Transverse colon (tissue), 4 donors: ENCODE measurements at places on chromosomes 2 and 18. TPM values are rescaled to one million over a fixed set of nuclear protein-coding genes. Genes with fewer than 3 reads are reported as not detected.

Gene IL1RN
- total RNA-seq, result 31.8 TPM

Gene SNORC
- 18.6 TPM for total RNA-seq

Gene THSD7B
- total RNA-seq, result 0.27 TPM

Gene G6PC2
- not detected for total RNA-seq

Gene AKAIN1
- not detected for total RNA-seq
